Brain microvascular endothelial cell (primary cell): ENCODE measurements at places on chromosomes 3 and 15.

DNA sequence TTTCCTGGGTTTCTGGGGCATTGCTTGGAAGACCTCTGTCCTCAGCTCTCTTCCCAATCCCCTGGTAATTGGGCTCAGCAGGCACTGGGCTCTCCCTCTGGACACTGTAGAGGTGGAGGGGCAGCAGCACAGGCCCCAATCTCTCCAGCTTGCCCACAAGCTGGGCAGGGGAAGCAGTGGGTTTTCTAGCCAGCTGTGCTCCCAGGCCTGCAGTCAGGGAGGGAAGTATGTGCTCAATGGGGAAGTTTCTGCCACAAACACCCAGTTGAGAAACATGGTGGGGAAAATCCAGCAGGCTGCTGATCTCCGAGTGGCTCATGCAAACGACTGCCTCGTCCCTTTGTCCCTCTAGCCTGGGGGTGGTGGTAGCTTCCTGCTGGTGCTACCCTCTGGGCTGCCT, 12.8 kb upstream of the RFT1 start:
- no peak for DNase-seq

GRCh38 chr3:140146668-140147067, 211.7 kb downstream of the CLSTN2 start:
- no peak for DNase-seq

GRCh38 chr3:194089357-194090177, 46.4 kb upstream of the HES1 start:
- DNase-seq = peak; percentile 98

DNA sequence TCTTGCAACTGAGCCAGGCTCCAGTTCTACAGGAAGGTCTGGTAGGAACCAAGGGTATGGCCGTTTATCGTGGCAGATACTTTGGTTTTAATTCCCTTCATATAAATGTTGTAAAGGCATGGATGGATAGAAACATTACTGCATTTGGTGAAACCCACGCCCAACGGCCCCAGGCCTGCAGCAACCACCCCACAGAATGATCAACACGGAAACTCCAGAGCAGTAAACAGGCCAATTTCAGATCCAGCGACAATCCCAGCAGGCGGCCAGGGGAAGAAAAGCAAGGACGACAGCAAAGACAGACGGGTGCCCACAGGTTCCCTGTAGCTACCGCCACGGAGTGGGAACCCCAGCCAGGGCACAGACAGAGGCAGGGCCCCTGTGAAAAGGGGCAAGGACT, 32.6 kb upstream of the PCSK6 start:
- DNase-seq = no peak

DNA sequence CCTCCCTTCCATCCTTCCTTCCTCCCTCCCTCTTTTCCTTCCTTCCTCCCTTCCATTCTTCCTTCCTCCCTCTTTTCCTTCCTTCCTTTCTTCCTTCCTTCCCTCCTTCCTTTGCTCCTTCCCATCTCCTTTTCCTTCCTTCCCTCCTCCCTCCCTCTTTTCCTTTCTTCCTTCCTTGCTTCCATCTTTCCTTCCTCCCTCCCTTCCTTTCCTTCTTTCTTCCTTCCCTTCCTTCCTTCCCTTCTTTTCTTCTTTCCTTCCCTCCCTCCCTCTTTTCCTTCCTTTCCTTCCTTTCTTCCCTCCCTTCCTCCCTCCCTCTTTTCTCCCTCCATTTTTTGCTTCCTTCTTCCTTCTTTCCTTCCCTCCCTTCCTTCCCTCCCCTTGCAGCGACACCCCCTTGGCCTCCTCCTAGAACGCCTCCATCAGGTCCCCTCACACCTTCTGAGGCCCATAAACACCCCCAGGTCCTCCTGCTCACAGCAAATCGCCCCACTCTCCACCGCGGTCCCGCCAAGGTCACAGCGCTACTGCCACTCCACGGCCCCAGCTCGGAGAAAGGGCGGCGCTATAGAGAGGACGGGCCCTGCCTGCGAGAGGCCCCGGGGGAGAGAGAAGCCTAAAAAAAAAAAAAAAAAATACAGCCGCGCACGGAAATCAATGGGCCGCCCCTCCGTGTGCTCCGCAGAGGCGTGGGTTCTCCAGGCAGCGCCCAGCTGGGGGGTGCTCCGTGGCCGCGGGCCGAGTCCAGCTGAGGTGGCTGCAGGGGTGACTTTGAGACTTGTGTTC, 328.2 kb downstream of the OCA2 start:
- no peak for DNase-seq

- peak; percentile 97 for DNase-seq
These were observed 47.2 kb downstream of the DIPK2A start for GRCh38 chr3:144018776-144019175.

DNA sequence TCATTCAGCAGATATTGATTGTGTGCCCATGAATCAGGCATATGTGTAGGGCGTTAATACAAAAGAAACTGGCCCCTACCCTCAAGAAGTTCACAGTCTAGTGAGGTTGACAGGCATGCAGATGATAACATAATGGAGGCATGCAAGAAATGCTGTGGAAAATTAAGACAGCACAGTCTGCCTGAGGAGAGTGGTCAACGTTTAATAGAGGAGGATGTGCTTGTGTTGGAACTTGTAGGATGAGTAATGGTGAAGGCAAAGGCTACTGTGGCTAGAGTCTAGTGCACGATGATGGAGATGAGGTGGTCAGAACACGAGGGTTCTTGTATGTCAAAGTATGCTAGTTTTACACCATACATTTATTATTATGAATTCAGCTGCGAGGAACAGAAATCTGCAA, 295.7 kb downstream of the SOX2 start:
- DNase-seq = no peak

DNA sequence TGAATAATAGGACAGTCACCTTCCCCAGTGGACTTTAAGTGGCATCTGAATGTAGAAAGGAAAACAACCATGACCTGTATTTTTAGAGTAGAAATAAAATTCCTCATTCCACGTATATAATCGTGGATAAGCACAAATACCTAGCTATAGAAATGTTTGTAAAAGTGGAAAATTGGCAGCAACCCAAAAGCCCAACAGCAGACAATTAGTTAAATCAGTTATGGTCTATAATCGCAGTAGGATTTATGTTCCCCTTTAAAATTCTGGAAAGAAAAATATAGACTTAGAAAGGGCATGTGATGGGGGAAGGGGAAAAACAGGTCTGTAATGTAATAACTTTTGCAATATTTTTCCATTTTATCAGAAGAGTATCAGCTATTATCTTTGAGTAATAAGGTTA, 241.9 kb upstream of the ST8SIA2 start:
- no peak for DNase-seq

GRCh38 chr15:78266229-78266628, 1.9 kb downstream of the DNAJA4 start:
- DNase-seq = no peak

DNA sequence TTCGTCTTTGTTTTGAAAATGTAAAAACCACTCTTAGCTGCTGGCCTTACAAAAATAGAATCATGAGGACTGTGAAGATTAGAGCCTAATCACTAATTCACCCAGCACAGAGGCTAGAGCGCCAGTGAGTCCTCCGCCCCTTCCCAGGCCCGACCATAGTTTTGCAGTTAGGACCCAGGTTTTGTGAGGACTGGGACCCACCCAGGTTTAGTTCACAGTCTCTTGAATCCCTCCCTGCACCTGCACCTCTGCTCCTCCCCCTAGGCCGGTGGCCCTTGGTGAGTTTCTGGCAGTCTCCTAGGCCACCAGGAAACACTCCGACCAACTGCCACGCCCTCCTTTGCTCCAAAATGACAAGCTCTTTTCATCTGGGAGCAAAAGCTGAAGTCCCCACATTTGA, 136.0 kb upstream of the CCDC54 start:
- no peak for DNase-seq

DNA sequence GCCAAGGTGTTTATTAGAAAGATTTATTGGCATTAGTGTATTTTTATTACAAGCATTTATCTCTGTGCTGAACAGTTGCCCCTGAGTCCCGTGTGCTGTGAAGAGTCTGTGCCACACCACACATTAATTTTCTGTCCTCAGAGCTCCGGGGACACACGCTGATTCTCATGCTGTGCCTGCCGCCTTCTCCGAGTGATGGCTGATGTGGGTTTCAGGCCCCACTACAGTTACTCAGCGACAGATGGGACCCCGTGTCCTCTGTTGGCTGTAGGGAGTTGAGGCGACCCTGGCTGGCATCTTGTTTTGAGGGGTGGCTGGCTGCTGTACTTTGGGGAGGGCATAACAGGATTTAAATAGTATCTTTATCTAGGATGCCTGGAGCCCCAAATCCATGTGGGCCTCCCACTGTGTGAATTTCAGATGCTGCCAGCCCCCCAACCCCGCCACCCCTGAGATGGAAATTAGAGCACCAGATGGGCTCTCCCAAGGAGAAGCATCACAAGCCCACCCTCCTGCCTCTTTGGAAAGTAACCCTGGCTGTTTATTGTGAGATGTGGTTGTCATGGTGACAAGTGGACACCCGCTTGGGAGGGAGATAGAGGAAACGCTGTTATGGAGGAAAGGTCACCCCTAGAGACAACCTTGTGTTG, 185.6 kb downstream of the APBA2 start:
- no peak for DNase-seq

DNA sequence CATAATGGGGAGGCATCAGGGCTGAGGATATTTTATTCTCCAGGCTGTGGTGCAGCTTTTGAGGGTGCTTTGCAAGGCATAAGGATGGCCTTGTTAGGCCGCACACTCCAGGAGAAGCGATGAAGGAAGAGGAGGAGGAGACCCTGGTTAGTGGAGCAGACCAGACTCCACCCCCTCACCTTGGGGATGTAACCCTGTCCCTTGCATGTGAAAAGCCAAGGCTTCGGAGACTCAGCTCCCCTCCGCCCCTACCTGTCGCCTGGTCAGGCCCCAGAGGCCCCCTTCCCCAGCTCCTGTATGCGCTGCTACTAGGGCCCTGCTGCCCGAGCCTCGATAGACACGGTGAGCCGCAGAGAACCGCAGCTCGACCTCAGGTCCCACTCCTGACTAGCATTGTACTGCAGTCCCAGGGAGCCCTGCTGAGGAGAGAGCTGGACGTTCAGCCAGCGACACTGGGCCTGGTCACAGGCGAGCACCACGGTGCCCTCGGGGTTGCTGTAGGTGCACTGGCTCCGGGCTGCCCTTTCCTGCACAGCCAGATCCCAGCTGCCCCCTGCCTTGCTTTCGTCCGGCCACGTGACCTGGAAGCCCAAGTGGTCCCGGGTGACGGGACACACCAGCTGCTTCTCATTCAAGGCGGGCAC, 10.2 kb downstream of the CPN2 start:
- DNase-seq = no peak

DNA sequence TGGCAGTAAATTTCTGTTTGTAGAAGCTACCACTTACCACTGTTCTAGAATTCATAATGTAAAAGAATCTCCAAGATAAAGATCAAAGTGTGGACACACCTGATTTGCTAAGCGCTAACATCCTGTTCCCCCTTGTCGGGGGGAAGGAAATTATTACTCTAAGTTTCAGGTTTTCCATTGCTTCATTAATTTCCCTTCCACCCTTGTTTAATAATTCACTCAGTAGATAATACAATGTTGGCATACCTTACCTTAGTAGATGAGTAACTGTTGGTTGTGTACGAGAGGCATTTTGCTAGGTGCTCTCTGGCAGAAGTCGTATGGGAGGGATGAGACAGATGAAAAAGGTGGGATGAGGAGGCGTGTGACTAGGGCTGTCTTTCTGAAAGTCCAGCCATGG, 641.2 kb upstream of the ARRDC4 start:
- DNase-seq = no peak

- DNase-seq = no peak
These were observed 17.5 kb downstream of the ABCF3 start for GRCh38 chr3:184203526-184203925.

GRCh38 chr15:63461230-63461985, 43.0 kb upstream of the USP3 start:
- DNase-seq = no peak

DNA sequence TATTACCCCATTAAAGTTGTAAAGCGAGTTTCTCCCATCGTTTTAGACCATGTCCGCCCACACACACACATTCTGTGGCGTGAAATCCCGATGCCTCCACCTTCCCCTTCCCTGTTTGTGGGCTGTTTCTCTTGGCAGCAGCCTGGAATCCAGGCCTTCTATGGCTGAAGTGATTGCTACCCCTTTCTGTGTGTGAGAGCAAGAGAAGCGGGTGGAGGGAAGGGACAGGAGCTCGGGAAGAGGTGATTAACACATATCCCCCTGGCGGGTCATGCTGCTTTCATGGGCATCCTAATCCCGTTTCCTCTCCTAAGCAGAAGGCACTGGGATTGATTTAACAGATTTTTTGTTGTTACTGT, 283.8 kb upstream of the RGMA start:
- DNase-seq = no peak

GRCh38 chr3:188214442-188214841, 60.5 kb downstream of the LPP start:
- DNase-seq = no peak

- no peak for DNase-seq
These were observed 125.6 kb downstream of the SRGAP3 start for GRCh38 chr3:9123840-9124239.

GRCh38 chr3:50267280-50267913, 1.6 kb upstream of the SEMA3B start:
- DNase-seq = no peak

- no peak for DNase-seq
These were observed 48.5 kb downstream of the ITGA11 start for GRCh38 chr15:68383161-68384074.

DNA sequence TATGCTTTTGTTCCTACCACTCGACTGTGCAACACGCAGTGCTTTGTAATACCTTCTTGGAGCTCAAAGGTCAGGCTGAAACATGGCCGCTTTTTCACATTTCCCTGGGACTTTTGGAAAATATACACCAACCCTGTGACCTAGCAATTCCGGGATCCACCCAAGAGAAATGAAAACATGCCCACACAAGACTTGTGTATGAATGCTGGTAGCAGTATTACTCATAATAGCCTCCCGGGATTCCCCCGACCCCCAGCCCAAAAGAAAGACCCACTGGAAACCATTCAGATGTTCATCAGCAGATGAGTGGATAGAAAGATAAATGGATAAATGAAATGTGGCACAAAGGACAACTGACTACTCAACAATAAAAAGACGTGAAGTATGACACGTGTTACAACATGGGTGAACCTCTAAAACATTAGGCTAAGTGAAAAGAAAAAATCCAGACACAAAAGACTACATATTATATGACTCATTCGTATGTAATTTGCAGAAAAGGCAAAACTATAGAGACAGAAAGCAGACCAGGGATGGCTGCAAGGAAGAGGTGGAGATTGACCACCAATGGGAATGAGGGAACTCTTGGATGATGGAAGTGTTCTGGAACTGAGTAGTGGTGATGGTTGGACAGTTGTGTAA, 104.1 kb downstream of the PGPEP1L start:
- DNase-seq = peak; percentile 83

GRCh38 chr3:16288664-16289063, 23.7 kb downstream of the OXNAD1 start:
- DNase-seq = no peak

- no peak for DNase-seq
These were observed 128.8 kb upstream of the CHRNA7 start for GRCh38 chr15:31901501-31901900.

- DNase-seq = no peak
These were observed 72.5 kb downstream of the SPRED1 start for GRCh38 chr15:38324939-38325647.

GRCh38 chr3:182722907-182723306, 70.4 kb upstream of the ATP11B start:
- no peak for DNase-seq
